ENCODE measurements at places on chromosomes 7 and 10.

GRCh38 chr10:79070606-79071395 lies 2.0 kb downstream of the ZMIZ1 start:
- peak; percentile 26 for DNase-seq

DNA sequence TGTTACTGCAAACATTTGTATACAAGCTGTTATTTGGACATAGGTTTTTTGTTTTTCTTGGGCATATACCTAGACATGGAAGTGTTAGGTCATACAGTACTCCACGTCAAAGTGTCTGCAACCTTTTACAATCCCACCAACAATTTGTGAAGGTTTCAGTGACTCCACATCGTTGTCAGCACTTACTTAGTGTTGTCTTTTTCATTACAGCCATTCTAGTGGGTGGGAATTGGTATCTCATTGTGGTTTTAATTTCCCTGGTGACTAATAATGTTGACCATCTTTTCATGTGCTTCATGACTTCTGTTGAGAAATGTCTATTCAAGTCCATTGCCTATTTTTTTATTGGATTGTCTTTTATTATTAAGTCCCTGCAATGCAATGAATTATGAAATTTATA lies 95.0 kb downstream of the UBE3C start:
- DNase-seq, result no peak

GRCh38 chr7:5780801-5781496 lies 514 bp downstream of the RNF216 start:
- peak; percentile 7 for DNase-seq

- DNase-seq, result no peak
Observed at GRCh38 chr7:52758356-52758755, 277.1 kb upstream of the POM121L12 start.

- DNase-seq, result peak; percentile 42
Observed at GRCh38 chr10:103592186-103593021, 98.9 kb downstream of the NEURL1 start.

DNA sequence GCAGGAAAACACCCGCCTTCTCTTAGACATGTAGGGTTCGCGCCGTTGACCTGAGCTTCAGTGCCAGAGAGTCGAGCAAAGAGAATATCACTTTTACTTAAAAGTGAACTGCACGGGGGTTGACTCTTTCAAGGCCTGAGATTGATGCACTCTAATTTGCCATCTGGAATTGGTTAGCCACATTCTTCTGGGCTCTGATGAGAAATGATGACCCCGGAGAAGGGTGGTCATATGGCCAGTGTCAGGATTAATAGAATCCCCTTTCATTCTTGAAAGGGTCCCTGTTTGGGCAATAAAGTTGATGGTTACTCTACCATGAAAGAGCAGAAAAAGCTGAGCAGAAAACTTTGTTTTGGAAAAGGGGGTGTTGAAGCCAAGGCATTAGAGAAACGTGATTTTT lies 31.2 kb downstream of the GRK5 start:
- no peak for DNase-seq

GRCh38 chr10:4121502-4122380 lies 336.7 kb upstream of the KLF6 start:
- peak; percentile 62 for DNase-seq

DNA sequence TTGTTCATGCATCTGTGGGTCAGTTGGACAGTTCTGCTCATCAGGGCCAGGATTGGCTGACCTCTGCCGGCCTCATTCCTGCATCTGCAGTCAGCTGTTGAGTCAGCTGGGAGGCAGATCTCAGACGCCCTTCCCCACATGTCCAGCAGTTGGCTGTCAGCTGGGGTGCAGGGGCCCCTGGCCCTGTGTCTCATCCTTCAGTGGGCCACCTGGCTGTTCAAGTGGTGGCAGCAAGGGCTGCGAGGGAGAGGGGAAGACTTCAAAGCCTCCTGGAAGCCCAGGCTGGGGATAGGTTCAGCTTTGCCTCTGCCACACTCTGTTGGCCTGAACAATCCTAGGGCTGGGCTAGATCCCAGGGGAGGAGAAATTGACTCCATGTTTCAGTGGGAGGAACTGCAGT lies 33.2 kb downstream of the TACR2 start:
- DNase-seq, result no peak

GRCh38 chr10:17673471-17674061 lies 29.6 kb downstream of the STAM start:
- DNase-seq, result no peak

GRCh38 chr7:148987010-148987750 lies 41.1 kb downstream of the PDIA4 start:
- DNase-seq, result peak; percentile 97

DNA sequence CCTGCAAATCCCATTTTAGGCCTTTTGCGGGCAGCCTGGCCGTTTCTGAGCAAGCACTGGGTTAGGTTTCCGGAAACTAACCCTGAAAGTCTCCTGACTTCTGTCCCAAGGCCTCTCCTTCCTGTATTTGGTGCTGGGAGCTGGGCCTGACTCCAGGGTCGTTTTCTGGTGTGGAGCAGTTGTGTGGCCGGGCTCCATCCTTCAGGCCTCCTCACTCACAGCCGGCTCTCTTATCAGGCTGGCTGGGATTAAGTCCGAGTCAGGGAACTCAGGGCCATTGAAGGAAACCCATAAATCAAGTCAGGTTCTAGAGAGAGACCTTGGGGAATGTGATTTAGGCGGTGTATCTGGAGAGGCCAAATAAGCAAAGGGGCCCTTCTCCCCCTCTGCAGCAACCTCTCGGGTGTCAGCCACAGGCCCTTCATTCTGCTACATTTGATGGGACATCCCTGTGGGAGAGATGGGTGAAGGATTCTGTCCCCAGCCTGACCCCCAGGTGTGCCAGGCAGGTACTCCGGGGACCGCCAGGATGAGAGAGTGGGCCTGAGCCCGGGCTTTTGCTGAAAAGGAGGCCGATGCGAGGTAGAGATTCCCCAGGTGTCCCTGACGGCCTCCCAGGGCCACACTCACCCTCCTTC lies 3.3 kb downstream of the GATA3 start:
- DNase-seq, result no peak

GRCh38 chr10:32163071-32163761 lies 107.0 kb upstream of the KIF5B start:
- no peak for DNase-seq

- DNase-seq, result no peak
Observed at GRCh38 chr7:158406801-158407200, 180.8 kb downstream of the PTPRN2 start.

- no peak for DNase-seq
Observed at GRCh38 chr7:36119005-36119706, 33.9 kb upstream of the EEPD1 start.

GRCh38 chr7:12322903-12323300 lies 80.8 kb downstream of the VWDE start:
- DNase-seq, result no peak

Data from MM.1S (cell line).